ENCODE measurements at places on chromosomes 2 and 18. TPM values are rescaled to one million over a fixed set of nuclear protein-coding genes. Genes with fewer than 3 reads are reported as not detected.

DNA sequence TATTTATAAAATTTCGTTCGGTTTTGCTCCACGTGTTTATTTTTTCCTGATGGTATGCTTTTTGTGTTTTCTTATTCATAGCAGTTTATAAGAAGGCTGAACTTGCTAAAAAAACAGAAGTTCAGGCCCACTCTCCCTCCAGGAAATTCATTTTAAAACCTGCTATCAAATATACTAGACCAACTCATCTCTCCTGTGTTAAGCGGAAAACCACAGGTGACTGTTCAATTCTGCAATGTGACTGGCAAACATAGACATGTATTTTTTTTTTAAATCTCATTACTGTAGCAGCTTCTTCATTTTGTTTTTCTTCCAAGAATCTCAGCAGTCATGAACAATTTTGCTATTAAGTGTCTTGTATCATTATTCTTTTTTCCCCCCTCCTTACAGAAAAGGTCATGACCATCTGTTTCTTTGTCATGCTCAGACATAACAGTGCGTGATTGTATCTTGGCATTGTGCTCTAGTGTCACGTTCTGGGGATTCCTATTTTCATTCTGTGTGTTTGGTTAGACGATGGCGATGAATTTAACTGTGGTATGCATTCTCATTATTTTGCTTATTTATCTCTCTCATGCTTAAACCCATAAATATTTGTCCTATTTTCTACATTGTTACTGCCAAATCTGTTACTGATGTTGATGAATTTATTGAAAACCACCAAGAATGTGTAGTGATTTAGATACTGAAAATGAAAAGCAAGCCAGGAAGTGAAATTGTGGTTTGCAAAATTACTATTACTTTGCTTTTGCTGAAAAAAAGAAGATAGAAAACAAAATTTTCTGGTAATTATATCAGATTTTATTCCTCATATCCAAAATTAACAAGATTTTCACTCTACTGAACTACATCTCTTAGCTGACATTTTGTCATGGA is 74.6 kb upstream of the UNC80 start:
- no peak for DNase-seq

The STPG4 gene
- total RNA-seq: not detected

- no peak for DNase-seq
Measured at GRCh38 chr2:210422366-210422765, 54.2 kb downstream of the LANCL1 start.

The PPP1R7 gene
- total RNA-seq: 66.3 TPM

DNA sequence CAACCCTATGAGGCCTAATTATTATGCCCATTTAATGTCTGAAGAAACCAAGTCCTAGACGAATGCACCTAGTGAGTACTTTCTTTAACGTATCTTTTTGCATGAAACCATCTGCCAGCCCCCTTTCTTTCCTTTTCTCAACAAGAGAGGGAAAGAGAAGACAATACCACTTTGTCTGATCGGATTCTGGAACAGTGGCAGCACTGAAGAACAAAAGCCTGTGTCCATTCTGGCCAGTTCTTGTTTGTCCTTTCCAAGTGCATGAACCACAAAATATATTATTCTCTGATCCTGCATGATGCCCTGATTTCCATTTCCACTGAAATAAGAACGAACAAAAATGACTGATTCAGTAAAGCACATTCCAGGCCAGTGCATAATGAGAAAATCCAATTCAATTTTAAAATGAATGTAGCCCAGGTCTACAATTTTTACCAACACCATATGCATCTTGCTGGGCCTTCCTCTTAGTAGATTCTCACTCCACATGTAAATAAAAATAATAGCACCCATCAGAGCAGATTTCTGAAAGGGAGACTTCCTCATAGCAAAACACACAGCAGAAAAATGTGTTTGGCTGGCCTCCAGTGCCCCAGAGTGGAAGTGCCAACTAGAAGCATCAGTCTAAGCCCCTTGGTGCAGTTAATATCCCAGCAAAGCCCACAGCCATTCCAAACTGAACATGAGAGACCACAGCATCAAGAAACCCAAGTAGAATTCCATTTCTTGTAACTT is 422.6 kb upstream of the ID2 start:
- DNase-seq: no peak

The GRB14 gene
- not detected for total RNA-seq

DNA sequence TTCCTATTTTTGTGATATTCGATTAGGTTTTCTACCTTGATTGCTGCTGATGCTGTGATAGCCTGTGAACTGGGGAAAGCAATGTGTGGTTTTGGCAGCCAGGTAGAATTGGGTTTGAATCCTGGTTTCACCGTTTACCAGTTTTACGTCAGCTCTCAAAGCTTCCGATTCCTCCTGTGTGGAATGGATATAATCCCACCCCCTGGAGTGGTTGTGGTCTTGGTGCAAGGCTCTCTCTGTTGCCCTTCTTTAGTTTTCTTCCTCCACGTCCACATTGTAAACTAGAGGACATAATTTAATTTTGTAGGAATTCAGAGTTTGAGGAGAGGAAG is 45.0 kb downstream of the PHLPP1 start:
- DNase-seq: no peak

DNA sequence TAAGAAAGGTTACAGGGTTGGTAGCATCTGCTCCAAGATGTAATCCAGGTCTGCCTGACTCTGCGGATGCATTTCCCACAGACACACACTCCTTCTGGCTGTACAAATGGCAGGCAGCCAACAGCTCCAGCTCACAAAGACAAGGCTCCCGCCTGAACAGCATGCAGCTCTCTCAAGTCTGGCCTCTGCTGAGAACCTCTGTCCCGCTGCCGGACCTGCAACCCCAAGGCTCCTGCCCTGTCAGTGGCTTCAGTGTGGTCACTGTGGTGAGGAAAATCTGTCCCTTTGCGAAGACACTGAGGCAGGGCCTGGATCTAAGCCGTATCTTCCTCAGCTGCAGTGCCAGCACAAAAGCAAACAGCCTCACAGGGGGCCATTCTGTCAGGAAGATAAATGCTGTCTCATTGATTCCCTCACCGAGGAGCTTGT is 469.3 kb upstream of the MEX3C start:
- DNase-seq: no peak

The HOXD12 gene
- total RNA-seq: not detected

The CCDC74B gene
- total RNA-seq: 0.25 TPM

DNA sequence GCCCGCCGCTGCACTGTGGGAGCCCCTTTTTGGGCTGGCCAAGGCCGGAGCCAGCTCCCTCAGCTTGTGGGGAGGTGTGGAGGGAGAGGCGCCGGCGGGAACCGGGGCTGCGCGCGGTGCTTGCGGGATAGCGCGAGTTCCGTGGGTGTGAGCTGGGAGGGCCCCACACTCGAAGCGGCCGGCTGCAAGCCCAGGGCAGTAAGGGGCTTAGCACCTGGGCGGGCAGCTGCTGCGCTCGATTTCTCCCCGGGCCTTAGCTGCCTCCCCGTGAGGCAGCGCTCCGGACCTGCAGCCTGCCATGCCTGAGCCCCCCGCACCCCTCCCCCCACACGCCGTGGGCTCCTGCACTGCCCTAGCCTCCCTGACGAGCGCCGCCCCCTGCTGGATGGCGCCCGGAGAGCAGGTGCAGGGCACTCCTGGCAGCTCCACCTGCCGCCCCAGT is 124.4 kb downstream of the CCDC178 start:
- DNase-seq: no peak

DNA sequence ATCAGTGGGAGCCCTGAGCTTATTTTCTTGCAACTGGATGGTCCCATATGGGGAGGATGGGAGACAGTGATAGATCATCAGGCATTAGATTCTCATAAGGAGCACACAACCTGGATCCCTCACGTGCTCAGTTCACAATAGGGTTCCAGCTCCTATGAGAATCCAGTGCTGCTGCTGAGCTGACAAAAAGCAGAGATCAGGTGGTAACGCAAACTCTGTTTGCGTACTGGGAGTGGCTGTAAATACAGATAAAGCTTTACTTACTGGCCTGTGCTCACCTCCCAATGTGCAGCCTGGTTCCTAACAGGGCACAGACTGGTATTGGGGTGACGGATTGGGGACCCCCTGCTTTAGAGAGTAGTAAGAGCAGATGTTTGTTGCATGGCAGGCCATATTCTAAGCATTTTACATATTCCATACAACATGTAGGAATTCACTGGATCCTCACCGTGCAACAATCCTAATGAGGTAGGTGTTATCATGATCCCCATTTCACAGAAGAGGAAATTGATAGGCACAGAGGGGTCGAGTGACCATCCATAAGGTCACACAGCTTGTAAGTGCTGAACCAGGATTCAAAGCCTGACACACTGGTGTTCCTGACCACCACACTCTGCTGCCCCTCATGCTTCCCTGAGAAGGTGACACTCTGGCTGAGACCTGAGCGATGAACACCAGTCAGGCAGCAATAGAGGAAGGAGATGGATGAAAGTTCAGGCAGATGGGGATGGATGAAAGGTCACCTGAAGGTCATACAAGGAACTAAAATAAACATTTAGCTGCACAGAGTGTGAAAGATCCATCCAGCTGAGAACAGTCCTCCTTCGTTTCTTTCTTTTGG is 15.7 kb upstream of the MAT2A start:
- no peak for DNase-seq

DNA sequence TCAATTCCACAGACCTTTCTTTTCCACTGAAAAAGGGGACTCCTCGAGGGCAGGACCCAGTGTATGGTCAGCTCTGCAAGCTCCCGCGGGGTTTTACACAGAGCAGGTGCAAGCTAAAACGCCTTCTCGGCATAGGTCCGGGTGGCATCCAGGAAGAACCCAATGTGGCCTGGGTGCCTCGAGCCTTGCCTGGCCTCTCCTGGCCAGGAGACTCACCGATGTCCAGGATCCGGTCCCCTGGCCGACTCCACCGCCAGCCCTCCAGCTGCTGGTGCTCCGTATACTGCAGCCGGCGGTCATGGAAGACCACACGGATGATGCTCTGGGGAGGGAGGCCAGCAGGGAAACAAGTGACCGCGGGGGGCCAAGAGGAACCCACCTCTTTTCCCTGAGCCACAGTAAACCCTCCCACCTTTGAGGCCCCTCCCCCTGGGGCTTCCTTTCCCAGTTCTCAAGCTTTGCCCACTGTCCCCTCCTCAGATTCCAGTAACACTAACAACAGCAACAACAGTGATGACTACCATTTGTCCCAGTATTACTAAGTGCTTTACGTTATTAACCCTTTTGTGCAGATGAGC is 36.1 kb downstream of the TFCP2L1 start:
- no peak for DNase-seq

The EPHA4 gene
- 27.2 TPM for total RNA-seq

The UGT1A8 gene
- not detected for total RNA-seq

GRCh38 chr2:169366066-169366465 is 3.7 kb upstream of the LRP2 start:
- DNase-seq: no peak

- DNase-seq: no peak
Measured at GRCh38 chr2:143476336-143477087, 347.3 kb downstream of the ARHGAP15 start.

DNA sequence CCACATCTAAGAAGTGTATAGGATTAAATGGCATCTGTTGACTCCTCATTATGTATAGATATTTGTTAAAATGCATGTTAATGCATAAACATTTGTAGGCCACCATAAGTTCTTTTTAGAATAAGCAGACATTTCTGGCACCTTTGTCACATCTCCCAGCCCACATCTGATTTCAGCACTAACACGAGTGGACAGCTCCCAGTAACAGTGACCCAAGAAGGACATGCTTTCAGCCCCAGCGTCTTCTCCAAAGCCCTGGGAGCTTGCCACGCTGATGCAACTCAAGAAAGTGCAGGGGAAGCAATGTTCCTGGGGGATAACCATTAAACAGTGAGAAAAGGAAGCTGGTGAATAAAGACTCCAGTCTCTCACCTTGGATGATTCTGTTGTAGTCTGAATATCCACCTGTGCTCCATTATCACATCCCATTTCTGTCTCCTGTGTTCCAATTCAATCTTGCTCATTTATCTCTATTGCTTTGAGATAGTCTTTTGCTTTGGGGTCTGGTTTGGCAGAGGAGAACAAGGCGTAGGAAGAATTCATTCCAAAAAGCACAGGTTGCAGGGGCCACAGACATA is 182.6 kb upstream of the THSD7B start:
- no peak for DNase-seq

- no peak for DNase-seq
Measured at GRCh38 chr2:188471166-188471565, 179.5 kb downstream of the GULP1 start.

The TUBB8B gene
- total RNA-seq: not detected

DNA sequence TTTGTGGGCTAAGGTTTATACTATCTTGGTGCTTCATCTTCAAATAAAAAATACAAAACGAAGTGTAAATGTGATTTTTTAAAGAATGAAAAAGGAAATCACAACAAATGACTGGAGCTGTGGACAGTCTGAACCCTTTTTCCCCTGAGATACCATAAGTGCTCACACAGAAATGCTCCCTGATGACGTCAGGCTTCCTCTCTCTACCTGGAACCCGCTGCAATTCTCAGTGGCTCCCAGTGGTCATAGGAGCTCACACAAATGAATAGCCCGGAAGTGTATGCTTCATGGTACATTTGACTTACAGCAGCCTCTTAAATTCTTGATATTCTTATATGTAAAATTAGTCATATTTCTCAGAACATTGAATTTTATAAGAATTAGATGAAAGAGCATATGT is 249.7 kb upstream of the GYPC start:
- DNase-seq: no peak

DNA sequence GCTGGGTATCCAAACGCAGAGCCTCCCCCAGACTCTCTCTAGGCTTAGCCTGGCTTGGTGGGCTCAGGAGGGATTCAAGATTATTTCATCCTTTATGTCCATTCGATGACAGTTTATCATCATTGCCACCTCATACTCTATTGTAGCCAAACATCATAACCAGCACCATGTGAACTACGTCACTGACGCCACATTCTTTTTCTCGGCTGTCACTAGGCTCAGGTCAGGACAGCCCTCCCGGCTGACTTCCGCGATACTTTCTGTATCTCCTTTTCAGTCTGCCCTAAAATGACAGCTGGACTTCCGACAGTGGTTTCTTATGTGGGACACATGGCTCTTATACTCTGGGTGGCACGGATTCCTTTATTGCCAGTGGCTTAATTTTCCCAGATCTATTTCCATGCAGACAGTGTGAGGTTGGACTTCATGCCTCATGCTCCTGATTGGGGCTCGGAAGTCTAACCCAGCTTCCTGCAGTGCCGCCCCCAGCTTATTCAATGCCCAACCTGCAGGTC is 39.8 kb upstream of the SMIM21 start:
- no peak for DNase-seq

All from natural killer cell (primary cell).